ENCODE measurements at places on chromosomes 7 and 10. TPM values are rescaled to one million over a fixed set of nuclear protein-coding genes. Genes with fewer than 3 reads are reported as not detected.
A peak's percentile ranks its signal among the peaks of the same experiment; 100 is the strongest.

Gene ACTL6B
- not detected for total RNA-seq

DNA sequence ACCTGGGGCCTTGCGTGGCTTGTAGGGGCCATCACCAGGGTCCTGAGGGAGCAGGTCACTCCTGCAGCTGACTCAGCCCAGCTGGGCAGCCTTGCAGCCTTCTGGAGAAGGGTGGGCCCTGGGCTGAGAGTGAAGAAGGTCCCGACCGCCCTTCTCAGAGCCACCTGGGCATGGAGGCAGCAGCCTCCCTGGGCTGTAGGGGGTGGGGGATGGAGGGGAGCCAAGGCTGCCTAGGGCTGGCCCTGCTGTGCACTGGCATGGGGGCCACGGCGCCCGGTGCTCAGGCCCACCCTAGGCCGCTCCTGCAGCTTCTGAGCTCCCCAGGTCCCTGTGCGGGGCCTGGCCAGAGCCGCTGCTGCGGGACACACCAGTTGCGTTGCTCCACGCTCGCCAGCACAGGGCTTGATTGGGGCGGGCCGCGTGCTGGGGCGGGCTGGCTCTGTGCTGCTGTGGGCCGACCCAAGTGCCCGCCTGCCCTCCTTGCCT is 63.6 kb upstream of the NKX6-2 start:
- DNase-seq = no peak

- DNase-seq = no peak
These were observed 232.3 kb upstream of the GLI3 start for GRCh38 chr7:42469341-42469740.

- DNase-seq = no peak
These were observed 94.6 kb downstream of the ADARB2 start for GRCh38 chr10:1642600-1643160.

- no peak for DNase-seq
These were observed 17.3 kb downstream of the MYOF start for GRCh38 chr10:93464776-93465388.

DNA sequence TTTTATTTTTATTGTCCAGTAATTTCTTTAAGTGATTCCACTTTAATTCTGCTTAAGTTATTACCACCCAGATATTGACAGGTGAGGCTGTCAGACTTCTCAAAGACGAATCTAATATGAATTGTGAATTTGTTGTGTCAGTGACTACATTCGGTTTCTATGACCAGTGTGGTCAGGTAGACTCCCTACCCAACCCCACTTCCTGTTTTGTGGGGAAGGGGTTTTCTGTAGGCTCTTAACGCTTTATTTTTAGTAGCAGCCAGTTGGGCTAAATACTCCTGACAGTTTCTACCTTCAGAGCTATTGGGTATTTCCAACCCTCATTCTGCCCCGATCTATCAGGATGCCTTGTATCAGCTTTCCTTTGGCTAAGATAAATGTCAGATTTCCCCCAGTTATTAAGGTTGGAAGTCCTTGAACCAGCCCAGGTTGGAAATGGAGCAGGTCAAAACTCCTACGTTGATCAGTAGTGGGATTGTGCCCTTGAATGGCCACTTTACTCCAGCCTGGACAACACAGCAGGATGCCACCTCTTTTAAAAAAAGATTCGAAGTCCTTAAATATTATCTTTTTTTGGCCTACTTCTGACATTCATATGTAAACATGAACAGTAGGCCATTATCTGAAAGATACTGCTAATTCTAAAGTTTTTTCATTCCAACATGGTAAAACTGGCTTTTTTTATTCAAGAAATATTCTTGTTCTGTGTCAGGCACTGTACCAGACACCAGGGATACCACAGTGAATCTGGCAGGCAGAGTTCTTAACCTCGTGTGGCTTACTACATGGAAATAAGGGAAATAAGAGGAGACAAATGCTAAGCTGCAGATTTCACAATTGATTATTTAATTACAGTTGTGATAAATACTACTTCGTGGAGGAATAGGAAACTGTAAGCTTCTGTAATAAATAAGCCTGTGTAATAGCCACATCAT is 133.3 kb upstream of the SAMD8 start:
- DNase-seq = no peak

GRCh38 chr10:70970830-70971229 is 82.5 kb upstream of the PCBD1 start:
- DNase-seq = no peak

DNA sequence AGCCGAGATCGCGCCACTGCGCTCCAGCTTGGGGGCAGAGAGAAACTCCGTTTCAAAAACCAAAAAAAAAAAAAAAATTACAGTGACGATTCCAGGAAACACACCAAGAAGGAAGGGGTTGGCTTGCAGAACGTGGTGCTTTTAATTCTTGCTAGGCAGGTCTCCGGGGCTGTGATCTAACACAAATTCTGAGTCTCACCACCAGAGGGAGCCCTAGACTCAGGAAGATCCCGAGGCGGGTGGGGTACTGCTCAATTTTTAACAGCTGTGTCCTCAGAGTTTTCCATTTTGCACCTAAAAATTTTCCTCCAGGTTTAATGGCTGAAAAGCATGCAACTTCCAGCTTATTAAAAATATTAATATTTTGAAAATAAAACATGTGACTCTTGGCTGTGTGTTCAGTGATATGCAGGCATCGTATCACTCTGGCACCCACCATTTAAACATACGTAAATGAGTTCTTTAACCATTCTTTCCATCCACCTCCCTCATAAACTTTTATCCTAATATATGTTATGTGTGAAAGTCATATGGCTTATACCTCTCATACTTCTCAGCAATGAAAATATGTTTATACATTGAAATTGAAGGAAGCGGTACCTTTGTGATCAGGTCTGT is 26.5 kb upstream of the NUB1 start:
- DNase-seq = peak; percentile 67

Gene ADO
- 36.9 TPM for total RNA-seq

Gene WNT2
- 2.5 TPM for total RNA-seq

Gene TMEM26
- total RNA-seq = not detected

Gene HOXA9
- 7.0 TPM for total RNA-seq

- no peak for DNase-seq
These were observed 962 bp upstream of the SLC26A4 start for GRCh38 chr7:107659666-107660065.

GRCh38 chr7:157423348-157423747 is 86.5 kb downstream of the DNAJB6 start:
- no peak for DNase-seq

Gene CTTNBP2
- total RNA-seq = not detected

GRCh38 chr7:148260599-148260998 is 330.0 kb upstream of the C7orf33 start:
- no peak for DNase-seq

DNA sequence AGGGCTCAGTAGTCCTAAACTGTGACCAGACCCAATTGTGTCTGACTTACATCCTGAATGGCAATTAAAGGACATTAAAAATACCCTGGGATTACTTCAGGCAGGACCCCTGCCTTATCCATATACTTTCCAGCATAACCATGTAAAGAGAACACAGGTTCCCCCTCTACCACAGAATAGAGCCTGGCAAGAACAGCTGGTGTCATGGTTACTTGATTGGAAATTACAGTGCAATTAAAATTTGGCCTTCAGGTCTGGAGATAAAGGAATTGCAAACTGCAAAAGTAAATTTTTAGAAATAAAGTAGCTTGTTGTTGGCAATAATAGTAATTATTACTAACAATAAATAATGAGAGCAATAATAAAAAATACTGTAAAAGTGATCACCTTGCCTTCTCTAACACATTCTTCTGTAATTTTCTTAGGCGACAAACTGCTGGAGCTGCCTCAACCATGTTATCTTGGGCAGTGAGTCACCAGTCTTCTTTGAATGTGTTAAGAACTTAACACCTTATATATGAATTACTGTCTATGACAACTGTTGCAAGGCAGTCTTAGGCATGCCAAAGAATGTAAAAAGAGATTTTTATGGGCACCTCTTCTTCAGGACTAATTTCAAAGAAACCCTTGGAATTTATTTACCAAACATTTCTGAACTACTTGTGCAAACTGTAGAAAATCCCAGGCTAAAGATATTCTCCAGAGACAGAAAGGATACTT is 53.7 kb downstream of the HIBADH start:
- no peak for DNase-seq

DNA sequence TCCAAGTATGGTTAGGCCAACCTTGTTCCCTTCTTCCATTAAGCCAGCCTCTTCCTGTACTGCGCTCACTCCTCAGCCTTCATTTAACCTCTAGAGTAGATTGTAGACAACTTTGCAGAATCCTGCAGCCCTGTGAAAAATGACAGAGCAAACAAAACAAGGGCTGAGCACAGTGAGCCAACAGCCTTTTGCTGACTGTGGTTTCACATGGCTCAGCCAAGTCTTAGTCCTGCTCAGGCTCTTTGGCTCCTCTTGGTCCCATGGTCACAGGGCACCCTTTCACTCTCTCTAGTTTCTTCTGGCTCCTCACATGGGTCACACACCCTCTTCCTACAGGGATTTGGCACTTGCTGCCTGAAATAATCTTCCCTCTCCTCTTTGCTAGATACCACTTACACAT is 900.3 kb downstream of the CCSER2 start:
- no peak for DNase-seq

- DNase-seq = no peak
These were observed 265.6 kb downstream of the PTEN start for GRCh38 chr10:88129013-88129412.

- DNase-seq = no peak
These were observed 351.4 kb downstream of the ABCA13 start for GRCh38 chr7:48522692-48523091.

DNA sequence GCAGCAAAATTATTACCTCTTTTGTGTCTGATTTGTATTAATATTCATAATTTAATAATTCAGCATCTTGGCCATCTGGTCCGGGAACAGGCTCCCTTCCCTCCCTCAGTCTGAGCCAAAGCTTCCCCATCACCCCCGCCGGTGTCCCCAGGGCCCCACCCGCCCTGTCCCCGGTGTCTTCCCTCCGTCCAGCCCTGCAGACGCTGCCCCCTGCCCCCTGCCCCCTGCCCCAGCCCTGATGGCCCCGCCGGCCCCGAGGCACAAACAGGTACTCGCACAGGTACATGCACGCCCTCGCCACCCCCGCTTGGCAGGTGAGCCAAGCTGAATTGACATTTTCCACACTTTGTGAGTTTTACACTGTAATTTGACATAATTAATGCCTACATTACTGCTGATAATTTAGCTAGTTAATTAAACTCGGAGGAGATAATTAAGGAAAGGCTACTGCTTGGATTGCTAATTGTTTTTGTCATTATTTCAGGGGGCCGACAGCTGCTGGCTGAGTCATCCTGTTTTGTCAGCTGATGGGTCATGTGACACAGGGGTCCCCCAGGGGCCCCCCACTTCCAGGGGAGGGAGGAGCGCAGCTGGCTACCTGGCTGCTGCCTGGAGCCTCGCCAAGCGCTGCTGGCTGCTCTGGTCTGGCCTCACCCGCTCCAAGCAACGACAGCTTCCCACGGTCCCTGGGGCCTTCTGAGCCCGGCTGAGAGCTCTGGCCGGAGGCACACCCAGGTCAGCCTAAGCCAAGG is 36.6 kb downstream of the MICALL2 start:
- no peak for DNase-seq

GRCh38 chr10:70908406-70909296 is 20.3 kb upstream of the PCBD1 start:
- no peak for DNase-seq

- no peak for DNase-seq
These were observed 30.9 kb downstream of the CALML5 start for GRCh38 chr10:5468262-5469106.

GRCh38 chr7:94908323-94909178 is 1.2 kb downstream of the PPP1R9A start:
- no peak for DNase-seq

GRCh38 chr7:16028103-16028502 is 341.6 kb upstream of the MEOX2 start:
- peak; percentile 21 for DNase-seq

DNA sequence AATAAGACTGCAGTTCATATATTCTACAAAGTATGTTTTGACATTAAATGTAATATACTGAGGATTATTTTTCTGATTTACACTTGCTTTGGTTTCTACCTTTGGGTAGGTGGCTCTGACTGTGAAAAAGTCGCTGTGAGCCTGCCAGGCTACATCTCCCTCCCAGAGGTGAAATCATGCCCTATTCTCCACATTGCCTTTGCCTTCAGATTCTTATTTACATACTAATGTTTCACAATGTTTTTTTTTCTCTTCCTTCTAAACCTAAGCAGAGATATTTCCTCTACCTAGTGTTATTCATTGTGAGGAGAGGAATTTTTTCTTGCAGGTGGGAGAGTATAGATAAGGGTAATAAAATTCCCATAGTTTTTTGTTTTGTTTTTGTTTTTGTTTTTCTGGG is 111.5 kb upstream of the ANTXRL start:
- no peak for DNase-seq

GRCh38 chr7:151088019-151088855 is 2.0 kb downstream of the AGAP3 start:
- no peak for DNase-seq

Gene SPAM1
- total RNA-seq = not detected

Gene GPR26
- not detected for total RNA-seq

Gene EBF3
- total RNA-seq = not detected

GRCh38 chr7:41328544-41328943 is 374.3 kb downstream of the INHBA start:
- DNase-seq = no peak

DNA sequence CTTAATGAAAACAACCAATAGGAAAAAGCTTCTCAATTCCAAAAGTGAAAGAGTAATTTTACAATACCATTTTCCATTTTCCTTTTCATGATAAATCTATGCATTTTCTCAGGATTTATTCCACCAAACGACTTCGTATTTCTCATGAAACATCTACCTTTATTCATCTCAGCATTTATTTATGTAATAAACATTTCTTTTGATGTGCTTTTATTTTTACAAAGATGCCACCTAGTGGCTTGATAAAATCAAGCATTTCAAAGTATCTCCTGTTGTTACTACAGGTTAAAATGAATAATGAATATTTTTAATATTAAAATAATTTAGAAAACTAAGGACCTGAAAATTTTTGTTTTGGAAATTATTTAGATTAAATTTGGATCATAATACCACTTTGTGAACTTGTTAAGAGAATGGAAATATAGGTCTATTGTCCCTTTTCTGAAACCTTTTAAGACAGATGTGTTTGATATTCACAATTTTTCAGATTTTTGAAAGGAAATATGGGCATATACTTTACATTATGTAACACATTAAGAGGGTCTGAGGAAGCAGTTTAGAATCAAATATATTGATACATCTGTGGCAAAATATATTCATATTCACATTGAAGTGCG is 2.7 kb upstream of the IQUB start:
- no peak for DNase-seq

Gene RNLS
- not detected for total RNA-seq

Gene DEPP1
- 6.8 TPM for total RNA-seq

Gene DPP6
- total RNA-seq = not detected

- DNase-seq = no peak
These were observed 94.5 kb downstream of the KIF20B start for GRCh38 chr10:89795840-89796239.

DNA sequence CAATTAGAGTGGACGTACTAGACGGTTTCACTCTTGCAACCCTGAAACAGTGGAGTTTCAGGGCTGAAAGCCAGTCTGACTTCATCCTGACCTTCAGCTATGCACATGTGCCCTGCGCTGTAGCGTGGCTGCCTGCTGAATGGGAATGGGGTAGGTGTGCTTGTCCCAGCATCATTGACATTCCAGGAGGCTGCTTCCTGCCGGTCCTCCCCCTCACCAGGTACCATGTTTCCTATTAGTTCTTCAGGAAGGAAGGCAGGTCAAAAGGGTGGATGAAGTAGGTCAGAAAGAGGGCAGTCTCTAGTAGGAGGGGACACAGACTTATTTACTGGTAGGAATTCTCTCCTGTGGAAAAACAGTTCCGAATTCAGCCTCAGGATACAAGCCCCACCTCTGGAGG is 551.8 kb upstream of the GALNT17 start:
- DNase-seq = no peak
